GM03348 (cell line): ENCODE measurements at places on chromosomes 2 and 18.

GRCh38 chr2:105557021-105557920 is 158.4 kb upstream of the FHL2 start:
- no peak for DNase-seq

GRCh38 chr2:47272905-47273758 is 118.0 kb upstream of the STPG4 start:
- no peak for DNase-seq

DNA sequence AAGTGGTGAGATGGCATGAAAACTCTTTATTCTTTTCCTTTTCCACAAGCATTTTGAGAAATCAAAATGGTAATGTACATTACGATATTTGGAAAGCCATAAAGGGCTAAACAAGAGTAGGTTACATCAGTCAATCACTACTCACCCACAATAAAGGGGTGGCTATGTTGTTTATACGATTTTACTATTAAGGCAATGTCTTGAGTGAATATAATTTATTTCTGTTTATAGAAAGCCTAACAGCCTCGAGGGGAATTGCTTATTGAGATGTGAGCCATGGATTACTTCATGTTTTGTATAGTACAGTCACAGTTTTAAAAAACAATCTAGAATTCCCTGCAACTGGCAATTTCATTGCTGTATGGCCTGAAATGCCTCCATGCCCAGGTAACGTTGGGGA is 237.5 kb upstream of the RBBP8 start:
- DNase-seq: no peak

DNA sequence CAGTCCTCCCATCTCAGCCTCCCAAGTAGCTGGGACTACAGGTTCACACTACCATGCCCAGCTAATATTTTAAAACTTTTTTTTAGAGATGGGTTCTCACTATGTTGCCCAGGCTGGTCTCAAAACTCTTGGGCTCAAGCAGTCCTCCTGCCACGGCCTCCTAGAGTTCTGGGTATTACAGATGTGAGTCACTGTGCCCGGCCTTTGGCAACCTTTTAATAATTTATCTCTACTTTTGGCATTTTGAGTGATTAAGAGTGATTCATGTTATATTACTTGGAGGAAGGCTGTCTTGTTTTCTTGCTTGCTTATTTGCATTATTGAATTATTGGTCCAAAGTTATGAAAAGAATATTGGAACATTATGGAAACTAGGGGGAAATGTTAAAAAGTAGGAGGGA is 24.3 kb downstream of the NCOA1 start:
- no peak for DNase-seq

DNA sequence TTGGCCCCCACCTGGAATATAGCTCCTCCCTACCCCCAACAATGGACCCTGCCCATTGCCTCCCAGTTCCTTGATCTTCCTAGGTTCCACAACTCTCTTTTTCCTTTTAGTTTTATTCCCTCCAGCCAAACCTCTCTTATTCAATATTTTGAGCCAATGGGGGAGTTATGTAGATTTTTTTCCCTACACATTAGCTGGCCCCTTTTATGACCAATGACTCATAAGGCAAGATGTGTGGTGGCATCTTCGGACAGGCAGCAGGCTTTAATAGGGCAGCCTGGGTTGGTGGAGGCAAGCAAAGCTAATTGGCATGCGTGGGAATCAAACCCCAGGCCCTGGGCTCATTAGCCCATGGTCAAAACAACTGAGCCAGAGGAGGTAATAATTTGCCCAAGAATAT is 9.2 kb downstream of the GRP start:
- DNase-seq: no peak

DNA sequence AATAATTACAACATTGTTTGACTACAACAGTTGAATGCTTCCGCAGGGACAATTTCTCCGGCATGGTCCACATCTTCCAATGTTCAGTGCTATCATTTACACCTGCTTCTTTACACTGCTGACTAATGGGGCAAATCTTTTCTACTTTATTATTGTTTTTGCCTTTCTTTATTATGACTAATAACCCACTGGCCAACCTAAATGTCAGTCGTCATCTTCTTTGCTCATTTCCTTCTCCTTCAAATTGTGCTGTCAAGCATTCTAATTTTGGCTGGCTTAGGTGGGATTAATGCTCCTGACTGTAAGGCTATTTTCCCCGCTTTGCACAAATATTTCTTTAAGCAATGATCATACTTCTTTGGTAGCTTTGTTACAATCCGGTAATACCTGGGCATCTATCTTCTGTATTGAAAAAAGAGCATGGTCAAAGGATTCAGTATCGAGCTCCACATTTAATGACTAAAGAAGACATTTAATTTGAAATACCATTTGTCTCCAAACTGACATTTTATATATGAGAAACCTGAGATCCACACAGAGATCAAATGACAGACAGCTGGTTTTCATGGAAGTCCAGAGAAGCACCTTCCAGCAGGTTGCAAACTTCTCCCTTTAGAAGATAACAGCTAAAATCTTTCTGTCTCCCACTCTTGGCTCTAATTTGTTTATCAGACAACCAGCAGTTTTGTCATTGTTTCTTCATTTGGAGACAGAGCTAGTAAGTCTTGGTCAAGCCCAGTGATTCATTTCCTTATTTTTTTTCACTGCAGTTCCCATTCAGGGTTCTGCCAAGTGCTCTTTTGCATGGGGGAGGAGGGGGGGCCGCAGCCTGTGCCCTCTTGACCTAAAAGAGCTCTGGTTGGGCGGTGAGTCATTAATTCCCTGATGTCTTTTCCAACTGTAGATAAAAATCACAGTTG is 132.9 kb downstream of the SOCS6 start:
- DNase-seq: peak; percentile 86

DNA sequence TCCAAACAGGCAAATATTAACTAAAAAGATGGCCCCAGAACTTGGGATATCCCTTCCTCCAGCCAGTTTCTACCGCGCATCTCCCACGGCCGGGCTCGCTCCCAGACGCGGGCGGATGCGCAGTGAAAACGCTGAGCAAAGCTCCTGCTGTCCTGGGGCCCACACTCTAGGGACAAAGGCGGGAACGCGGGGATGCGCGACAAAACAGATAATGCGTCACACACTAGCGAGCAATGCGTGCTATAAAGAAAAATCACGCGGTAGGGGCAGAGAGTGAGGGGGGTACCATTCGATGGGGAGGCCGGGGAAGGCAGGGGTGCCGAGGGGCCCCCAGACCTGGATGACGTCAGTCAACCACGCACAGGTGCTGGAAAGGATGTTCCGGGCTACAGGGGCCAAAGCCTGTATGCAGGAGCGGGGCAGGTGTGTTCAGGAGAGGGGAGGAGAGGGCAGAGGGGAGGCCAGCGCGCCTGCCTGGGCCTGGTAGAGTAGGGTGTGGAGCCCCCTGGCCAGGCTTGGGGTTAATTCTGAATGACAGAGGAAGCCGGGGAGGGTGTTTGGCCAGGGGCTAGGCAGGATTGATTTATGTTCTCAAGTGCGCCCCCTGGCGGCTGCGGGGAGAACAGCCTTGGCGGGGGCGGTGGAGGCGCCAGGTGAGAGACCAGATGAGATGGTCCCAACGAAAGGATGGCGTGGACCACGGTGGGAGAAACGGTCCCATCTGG is 14.9 kb upstream of the ITM2C start:
- peak; percentile 69 for DNase-seq

- DNase-seq: no peak
Observed at GRCh38 chr18:24019641-24020331, 5.2 kb downstream of the TTC39C start.

- peak; percentile 79 for DNase-seq
Observed at GRCh38 chr2:189254268-189254883, 74.8 kb upstream of the COL5A2 start.

DNA sequence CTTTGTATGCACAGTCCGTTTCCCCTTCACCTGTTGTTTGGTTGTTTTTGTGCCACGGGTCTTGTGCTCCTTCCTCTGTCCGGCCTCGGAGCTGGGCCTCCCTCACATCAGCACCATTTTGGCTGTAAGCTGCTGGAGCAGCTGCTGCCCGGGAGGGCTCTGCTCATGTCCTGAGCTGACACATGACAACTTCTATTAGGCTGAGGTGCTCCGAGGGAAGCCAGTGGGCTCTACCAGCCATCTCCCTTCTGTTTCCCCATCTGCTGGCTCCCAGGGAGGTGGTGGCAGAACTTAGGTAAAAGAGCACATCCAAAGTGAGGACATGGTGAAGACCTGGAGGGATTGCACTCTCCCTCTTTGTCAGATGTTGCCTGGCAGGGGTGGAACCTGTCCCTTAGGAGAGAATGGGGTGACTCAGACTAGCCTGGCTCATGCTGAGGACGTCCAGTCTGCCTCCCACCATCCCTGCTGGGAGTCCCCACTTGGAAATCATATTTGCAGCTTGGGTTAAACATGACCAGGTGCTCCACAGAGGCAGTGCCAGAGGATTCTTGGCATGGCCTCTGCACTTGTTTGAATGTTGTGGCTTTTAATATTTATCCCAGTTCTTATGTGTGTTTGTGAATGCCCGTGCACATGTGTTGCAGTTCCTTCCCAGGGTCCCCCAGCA is 49.8 kb upstream of the TNP1 start:
- no peak for DNase-seq

GRCh38 chr2:219565130-219566080 is 5.9 kb downstream of the OBSL1 start:
- DNase-seq: no peak

DNA sequence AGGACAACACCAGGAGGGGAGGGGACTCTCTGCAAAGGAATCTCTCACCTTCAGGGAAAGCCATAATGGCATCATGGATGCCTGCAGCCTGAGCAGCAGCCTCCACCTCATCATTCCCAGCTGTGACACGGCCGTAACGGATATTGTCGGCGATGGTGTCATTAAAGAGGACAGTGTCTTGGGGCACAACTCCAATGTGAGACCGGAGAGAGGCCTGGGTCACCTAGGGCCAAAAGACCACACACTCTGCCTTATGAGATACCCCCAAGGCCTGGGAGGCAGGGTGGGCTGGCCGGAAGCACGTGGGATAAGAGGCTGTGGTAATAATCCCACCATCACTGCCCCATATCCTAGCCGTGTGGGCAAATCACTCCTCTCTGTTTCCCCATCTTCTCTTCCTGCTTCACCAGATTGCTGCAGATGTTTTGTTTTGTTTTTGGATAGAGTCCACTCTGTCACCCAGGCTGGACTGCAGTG is 4.3 kb downstream of the ZFAND2B start:
- DNase-seq: no peak

- DNase-seq: no peak
Observed at GRCh38 chr18:79924814-79925731, 26.4 kb downstream of the SLC66A2 start.

- no peak for DNase-seq
Observed at GRCh38 chr2:142306131-142306530, 175.3 kb upstream of the LRP1B start.

- DNase-seq: peak; percentile 88
Observed at GRCh38 chr2:152646775-152647174, 70.5 kb downstream of the PRPF40A start.

- no peak for DNase-seq
Observed at GRCh38 chr18:57631697-57632096, 10.1 kb upstream of the NARS1 start.

DNA sequence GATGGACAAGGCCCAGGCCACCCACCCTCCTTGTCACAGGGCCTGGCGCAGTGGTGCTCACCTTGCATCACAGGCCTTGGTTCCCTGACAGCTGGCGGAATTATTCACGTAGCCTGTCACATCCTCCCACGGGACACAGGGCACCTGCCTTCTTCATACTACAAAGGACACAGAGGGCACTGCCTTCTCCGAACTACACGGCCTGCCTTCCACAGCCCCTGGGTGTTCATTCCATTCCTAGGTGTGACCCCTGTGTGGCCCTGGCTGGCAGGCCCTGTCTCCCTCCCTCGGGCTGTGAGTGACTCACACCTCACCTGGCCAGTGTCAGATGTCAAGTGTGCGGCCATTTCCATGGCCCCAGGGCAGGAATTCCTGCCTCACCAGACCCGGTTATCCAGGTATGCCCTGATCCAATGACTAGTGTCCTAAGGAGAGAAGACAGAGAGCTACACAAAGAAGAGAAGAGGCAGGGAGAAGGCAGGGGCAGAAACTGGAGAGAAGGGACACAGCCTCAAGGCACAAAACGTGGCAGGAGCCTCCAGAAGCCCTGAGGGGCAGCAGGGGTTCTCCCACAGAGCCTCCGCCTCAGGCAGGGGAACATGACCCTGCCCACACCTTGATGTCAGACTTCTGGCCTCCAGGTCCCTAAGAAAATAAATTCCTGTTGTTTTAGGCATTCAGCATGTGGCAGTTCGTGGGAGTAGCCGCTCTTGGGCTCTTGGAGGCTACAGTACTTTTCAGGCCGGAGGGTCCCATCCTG is 43.4 kb downstream of the MBP start:
- DNase-seq: no peak

- peak; percentile 23 for DNase-seq
Observed at GRCh38 chr2:207847807-207848544, 78.3 kb upstream of the FZD5 start.

GRCh38 chr2:106105151-106105922 is 88.8 kb downstream of the UXS1 start:
- no peak for DNase-seq
